Activated CD8-positive, alpha-beta memory T cell treated with anti-CD3 and anti-CD28 coated beads for 4 hours (primary cell): ENCODE measurements at places on chromosomes 4 and X.

- no peak for DNase-seq
Observed at GRCh38 chr4:149897783-149898182, 82.1 kb upstream of the IQCM start.

DNA sequence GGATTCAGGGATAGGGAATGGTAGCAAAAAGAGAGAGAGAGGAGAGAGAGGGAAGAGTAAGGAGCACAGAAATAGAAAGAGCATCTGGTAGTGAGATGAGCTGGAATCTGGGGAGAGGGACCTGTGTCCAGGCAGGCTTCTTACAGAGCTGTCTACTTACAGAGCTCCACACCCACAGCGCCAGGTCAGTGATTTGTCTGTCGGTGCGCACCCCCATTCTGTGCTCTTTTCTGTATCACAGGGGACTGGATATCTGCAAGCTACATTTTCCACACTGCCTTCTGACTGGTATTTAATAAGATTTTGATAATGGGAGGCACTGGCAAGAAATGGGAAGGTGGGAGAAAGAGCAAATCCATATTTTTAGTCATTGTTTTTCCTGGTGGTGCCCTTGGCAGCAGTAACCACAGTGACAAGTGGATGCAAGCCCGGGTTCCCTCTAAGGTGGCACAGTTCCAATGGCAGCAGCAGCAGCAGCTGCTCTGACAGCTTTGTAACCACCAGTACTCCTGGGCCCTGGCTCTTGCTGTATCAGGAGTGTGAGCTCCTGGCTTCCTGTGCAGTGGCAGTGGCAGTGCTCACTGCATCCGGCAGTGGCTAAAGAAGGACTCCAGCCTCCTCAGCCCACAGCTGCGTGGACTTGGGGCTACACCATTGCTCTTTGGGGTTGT is 300.5 kb downstream of the TRIML1 start:
- DNase-seq, result no peak

GRCh38 chr4:109816082-109816442 is 500 bp downstream of the GAR1 start:
- DNase-seq, result peak; percentile 29

DNA sequence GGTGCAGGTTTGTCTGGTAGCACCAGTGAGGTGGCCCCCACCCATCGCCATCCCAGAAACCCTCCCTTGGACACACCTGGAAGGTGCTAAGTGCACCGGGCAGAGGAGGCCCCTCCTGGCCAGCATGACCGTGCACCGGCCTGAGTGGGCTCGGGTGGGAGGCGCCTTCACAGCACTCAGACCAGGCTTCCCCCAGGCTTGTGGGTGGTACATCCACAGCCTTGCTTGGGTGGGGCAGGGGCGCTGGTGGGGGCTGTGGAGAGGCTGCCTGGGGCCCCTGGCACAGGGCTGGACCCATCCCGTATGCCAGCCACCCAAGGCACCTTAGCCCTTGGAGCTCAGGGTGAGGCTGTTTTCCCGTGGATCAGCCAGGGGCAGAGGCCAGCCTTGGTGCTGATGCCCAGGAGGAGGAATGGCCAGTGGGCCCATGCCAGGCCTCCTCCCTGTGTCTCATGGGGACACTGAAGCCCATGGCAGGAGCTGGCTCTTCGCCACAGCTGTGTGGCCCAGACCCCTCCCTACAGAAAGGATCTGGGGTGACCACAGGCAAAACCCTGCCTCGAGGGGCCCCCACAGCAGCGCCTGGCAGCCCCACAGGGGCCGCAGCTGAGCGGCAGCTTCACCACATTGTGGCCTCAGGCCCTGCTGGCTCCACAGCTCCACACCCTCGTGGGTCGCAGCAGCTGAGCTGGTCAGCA is 21.4 kb downstream of the NKX1-1 start:
- DNase-seq, result no peak

GRCh38 chr4:177569434-177569833 is 127.2 kb upstream of the AGA start:
- no peak for DNase-seq

- no peak for DNase-seq
Observed at GRCh38 chr4:105937759-105938158, 42.5 kb downstream of the NPNT start.

DNA sequence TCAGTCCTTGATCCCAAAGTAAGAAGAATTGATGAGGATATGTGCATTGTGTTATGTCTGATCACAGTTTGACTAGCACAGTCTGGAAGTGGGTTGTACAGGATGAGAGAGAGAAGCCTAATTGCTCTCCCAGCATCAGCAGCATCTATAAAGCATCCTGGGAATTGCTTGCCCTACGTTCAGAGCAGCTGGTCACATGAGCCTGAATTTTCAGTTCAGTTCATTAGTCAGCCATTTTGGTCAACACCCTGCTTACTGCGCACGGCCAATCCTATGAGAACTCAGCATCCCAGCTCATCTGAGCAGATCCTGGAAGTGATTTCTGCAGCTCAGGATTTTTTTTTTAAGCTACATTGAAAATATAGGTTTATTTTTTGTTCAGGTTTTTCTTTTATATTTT is at the start of gene RUFY3:
RUFY3 (plus strand) TSS at position 218 of the 400 bp plus-strand sequence. CDS start 610 bp downstream, outside the sequence.
- no peak for DNase-seq

- DNase-seq, result no peak
Observed at GRCh38 chr4:41723286-41723685, 25.2 kb downstream of the PHOX2B start.

DNA sequence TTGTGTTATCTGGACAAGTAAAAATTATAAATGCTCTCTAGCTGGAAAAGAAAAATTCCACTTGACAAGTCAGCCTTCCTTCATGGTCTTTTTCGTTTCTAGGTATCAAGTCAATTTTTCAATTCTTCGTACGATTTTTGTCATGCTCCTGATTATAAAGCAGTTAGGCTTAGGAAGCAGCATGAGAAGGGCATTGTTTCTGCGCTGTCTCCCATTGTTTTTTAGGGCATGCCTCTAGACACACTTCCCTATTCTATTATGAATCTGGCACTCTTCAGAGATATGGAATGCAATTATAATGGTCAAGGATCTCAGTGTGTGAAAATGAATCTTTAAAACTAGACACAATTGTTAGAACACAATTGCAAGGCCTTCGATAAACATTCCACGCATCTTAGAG is 164.1 kb upstream of the FAT1 start:
- no peak for DNase-seq
